ENCODE measurements at places on chromosomes 7 and 10.
A peak's percentile ranks its signal among the peaks of the same experiment; 100 is the strongest.

DNA sequence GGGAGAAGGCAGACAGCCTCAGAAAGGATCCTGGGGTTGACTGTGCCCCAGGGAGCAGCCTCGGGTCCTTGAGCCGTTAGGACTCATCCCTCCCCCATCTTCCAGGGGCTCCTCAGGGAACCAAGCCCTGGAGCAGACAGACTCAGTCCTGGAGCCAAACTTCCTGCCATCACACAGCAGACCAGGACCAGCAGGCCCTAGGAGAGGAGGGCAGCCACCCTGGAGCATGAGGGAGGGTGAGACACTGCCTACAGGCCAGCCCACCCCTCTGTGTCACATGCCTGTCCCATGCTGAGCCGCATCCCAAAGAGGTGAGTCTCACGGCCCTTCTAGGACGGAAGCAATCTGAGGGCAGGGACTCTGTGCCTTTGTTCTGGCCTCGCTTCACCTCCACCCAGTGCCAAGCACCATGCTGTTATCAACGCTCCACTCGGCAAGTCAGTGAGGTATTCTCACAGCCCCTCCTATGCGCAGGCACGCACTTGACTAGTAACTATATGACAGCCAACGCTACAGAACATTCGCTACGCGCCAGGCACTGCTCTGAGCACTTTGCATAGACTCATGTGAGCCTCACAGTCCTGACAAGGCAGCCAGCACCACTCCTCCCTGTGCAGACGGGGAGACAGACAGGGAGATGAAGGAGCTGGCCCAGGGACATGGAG lies 19.1 kb downstream of the MAD1L1 start:
- no peak for DNase-seq

DNA sequence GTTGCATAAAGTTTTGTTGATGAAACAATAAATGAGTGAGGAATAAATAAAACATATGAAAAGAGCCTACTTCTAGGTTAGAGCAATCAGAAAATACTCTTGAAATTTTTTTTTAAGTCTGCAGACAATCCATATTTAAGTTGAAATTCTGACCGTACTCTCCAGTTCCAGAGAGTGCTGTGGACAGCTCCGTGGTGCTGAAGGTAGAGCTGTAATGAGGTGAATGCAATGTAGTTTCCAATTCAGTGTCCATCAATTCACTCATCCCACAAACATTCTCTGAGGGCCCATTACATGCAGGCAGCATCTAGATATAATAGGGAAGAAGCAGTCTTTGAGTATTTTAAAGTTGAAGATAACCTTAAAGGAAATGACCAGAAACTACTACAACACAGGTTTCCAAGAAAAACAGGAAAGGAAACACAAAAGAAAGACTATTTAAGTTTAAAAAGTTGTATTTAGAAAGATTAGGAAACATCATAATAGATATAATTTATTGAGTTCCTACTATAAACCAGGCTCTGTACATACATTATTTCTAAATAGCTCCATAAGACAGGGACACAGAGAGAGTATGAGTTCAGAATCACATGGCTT lies 44.0 kb upstream of the CRTAC1 start:
- no peak for DNase-seq

DNA sequence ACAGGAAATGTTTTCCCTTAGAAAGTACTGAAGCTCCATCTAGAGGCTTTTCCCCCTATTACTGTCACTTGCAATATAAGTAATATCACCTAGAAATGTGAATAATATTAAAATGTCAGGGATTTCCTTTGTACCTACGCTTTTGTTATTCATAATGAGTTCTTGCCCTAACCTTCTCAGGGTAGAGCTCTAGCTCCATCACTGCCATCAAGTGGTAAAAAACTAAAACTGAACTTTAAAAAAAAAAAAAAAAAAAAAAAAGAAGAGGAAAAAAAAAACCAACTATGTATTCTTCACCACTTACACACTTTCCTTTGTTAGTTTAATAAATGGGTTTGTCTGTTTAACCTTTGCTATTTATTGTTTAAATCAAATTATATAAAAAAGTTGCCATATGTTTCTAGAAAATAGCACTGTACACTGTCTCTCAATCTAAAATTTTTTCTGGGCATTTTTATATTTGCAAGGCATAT lies 49.9 kb downstream of the DNAJC1 start:
- DNase-seq, result peak; percentile 38

DNA sequence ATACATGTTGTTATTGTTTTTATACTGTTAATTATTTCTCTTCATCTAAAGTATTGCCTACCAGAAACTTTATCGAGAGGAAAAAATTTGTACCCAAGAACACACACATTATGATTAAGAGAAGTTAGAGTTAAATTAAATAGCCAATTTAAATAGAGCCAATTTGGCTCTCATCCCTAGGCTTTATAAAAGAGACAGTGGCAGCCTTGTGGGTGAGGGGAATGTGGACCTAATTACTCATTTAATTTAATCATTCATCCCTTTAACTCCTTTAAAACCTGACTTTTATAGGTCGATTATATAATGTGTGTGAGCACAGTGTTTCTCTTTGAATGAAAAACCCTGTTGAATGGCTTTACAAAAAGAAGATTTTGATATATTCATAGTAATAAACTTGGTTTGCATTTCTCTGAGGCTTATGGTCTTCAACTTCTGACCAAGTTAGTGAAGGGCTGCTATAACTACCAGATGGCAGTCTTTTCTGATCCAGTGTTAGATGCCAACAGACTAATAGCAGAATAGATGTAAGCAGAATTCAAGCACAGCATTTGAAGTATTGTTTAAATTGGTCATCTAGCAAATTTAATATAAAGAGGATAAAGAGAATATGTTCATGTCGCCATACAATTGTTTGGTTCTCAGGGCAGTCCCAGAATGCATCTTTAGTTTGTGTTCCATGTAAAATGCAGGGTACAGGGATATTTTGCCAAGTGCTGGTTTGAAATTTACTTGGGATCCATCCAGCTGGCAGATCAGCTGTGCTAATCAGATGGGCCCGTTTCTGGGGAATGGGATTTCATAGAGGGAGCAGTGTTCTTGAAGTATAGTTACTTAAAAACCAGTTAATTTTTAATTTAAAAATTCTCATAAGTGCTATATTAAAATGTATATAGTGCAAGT lies 25.3 kb downstream of the ADD3 start:
- no peak for DNase-seq

DNA sequence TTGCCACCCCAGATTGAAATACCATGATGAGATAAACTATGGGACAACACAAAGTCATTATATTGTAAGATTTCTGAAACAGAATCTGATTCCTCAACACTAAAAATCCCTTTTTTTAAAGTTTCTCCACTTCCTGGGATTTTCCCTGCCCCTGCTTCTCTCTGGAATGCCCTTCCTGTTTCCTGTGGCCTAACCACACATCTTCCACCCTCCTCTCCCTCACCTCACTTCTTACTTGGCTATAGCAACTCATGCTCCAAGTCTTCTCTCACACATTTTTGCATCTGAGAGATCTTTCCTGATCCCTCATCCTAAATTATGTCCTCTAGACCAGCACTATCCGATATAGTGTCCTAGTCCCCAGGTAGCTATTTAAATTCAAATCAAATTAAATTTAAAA lies 4.1 kb upstream of the RELN start:
- no peak for DNase-seq

- DNase-seq, result no peak
These were observed 1095.9 kb upstream of the SORCS1 start for GRCh38 chr10:108260383-108260906.

DNA sequence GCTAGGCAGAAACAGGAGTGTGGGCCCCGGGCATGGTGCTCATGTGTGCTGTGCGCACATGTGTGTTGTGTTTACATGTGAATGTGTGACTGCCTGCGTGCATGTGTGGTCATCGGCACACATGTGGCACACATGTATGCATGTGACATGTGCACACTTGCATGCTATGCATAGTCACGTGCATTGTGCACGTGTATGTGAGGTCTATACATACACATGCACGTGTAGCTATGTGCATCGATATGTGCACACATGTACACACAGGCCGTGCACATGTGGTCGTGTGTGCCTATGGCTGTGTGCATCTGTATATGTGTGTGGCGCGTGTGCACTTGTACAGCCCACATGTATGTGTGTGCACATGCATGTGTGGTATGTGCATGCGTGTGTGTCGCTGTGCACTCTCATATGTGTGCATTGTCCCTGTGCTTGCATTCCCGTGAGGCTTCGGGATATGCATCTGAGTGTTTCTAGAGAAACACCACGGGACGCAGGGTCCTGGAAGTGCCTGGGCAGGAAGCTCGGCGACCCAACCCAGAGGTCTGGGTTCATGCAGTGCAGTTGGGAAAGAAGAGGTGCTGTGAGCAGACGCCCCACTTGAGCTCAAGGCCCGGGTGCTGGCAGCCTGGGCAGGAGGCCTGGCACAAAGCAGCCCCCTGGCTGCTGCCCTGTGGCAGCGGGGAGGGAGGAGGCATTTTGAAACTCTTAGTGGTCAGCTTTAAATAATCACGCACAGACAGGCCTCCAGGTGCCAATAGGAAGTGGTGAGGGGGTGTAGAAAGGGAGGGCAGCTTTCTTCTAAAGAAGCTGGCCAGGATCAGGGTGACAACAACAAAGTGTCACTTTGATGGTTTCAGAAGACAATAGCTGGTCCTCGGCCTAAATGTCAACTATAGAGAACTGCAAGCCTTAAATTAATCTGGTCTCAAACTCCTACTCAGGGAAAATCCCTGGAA lies 410.0 kb upstream of the MGMT start:
- no peak for DNase-seq

- no peak for DNase-seq
These were observed 176.9 kb upstream of the PRSS58 start for GRCh38 chr7:142434666-142435167.

- DNase-seq, result no peak
These were observed 687.6 kb downstream of the AUTS2 start for GRCh38 chr7:70285854-70286253.

DNA sequence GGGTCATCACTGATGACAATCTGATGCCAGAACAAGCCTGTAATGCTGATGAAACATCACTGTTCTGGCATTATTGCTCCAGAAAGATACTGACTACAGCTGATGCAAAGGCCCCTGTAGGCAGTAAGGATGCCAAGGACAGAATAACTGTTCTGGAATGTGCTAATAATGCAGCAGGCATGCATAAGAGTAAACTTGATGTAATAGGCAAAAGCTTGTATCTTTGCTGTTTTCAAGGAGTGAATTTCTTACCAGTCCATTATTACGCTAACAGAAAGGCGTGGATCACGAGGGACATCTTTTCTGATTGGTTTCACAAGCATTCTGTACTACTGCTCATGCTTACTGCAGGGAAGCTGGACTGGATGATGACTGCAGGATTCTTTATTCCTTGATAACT lies 18.7 kb downstream of the LCOR start:
- no peak for DNase-seq

GRCh38 chr10:128398118-128398517 lies 271.9 kb upstream of the MKI67 start:
- no peak for DNase-seq

- DNase-seq, result no peak
These were observed 283.1 kb upstream of the KAT6B start for GRCh38 chr10:74543276-74543675.

Measured in NCI-H2227 treated with DMSO at 0.1 percent for 48 hours (cell line).